ENCODE measurements at places on chromosomes 5 and 9.

- no peak for DNase-seq
These were observed 132.1 kb upstream of the PPP1R26 start for GRCh38 chr9:135347461-135347860.

GRCh38 chr5:56686337-56687195 lies 128.8 kb upstream of the MAP3K1 start:
- DNase-seq = no peak

GRCh38 chr5:171808951-171809350 lies 23.3 kb downstream of the SMIM23 start:
- no peak for DNase-seq

- no peak for DNase-seq
These were observed 73.6 kb downstream of the DOCK2 start for GRCh38 chr5:169710675-169711074.

DNA sequence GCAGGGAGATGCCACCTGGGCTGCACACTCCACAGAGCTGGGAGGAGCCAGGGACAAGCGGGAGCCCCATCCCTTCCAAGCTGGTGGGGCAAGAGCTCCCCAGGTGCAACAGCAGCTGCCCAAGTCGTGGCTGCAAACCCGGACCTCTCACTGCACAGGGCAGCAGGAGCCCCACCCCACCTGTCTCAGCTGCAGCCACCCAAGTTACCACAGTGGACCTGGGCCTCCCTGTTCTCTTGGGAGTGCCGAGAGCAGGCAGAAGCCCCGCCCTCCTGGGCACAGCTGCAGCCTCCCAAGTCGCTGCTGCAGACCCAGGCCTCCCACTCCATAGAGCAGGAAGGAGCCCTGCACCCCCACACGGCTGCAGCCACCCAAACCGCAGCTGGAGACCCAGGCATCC lies 374.1 kb upstream of the ACO1 start:
- DNase-seq = no peak

DNA sequence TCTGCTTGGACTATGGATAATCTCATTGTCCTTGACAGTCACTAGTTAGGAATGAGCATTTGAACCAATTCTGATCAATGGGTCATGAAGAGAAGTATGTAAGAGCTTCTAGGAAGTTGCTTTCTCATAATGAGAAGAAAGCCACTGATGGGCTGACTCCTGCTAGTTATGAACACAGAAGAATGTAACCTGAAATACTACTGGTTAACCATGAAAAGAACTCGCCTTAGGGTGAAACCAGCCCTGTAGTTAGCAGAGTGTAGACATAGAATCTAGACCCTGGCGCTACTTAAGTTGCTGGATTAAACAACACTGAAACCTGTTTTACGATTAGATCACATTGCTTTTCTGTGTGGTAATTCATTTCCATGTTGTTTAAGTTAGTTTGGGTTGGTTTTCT lies 26.6 kb downstream of the SLF1 start:
- DNase-seq = no peak

GRCh38 chr5:171776770-171777759 lies 8.6 kb upstream of the SMIM23 start:
- no peak for DNase-seq

DNA sequence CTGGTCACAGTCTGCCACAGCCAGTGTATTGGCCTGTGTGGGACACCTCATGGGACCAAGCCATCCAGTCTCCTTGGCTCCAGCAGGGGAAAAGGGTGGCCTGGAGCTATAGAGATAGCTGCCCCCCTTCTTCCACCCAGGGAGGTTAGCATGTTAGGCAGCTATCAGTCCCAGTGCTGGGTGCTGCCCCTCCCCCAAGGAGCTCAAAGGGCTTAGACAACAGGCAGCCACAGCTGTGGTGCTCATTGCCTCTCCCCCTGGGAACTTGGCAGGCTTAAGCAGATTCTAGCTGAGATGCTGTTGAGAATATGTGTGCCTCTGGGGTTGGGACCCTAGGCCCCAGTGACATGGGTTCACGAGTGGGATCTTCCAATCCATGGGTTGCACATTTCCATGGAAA lies 226.0 kb upstream of the PTGER4 start:
- DNase-seq = no peak

DNA sequence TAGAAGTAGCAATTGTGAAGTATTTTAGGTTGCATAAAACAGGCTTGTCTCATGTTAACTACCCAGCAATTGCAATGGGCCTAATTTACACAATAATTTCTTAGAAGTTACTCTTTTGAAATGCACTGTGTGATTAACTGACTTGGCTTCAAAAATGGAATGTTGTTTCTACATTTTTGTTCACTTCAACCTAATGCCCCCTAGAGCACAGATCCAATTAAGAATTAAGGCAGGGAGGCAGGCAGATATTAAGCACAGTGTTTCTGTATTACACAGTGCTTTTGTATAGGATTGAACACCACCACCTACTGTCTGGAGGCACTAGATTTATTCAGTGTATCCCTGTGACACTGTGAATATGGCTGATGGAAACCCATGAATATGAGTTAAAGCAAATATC lies 302.1 kb downstream of the FBXL17 start:
- no peak for DNase-seq

GRCh38 chr5:54601411-54602230 lies 84.1 kb downstream of the SNX18 start:
- DNase-seq = no peak

GRCh38 chr9:101226161-101226560 lies 158.6 kb downstream of the BAAT start:
- no peak for DNase-seq

DNA sequence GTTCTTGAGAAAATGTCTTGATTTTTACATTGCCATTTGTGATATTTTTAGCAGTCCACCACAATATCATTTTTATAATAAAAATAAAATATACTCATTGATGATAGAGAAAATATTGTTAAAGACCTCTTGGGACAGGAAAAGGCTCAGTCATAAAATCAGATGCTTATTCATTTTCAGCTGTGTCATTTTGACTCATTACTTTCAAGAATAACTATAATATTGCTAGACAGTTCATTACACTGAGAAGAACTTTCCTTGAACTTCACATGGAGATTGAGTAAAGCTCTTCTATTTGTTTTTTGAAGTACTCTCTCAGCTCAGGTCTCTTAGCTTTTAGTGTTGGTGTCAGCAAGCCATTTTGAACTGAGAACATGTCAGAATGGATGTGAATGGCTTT lies 8.5 kb upstream of the MEIKIN start:
- no peak for DNase-seq

GRCh38 chr5:117496801-117497200 lies 922.2 kb upstream of the SEMA6A start:
- DNase-seq = no peak

GRCh38 chr9:68692519-68692918 lies 12.5 kb upstream of the PIP5K1B start:
- no peak for DNase-seq
